ENCODE measurements at places on chromosomes 7 and 10.

- no peak for DNase-seq
Measured at GRCh38 chr10:44278837-44279324, 106.0 kb downstream of the CXCL12 start.

- DNase-seq: no peak
Measured at GRCh38 chr7:84196084-84196503, 1.5 kb upstream of the SEMA3A start.

DNA sequence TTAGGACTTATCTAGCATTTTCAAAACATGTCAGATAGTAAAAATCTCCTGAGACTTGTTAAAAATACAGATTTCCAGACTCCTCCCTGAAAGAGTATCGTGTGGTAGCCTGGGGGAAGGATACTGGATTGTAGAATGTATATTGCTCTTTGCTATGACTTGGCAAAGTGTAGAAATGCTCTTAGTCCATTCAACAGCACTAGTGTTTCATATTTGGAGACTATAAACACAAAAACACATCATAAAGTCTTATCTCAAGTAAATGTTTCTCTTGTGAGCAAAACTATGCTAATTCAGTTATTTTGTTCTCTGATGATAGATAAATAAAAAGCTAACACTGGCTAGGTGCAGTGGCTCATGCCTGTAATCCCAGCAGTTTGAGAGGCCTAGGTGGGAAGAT lies 137.5 kb upstream of the PRPS1L1 start:
- no peak for DNase-seq

DNA sequence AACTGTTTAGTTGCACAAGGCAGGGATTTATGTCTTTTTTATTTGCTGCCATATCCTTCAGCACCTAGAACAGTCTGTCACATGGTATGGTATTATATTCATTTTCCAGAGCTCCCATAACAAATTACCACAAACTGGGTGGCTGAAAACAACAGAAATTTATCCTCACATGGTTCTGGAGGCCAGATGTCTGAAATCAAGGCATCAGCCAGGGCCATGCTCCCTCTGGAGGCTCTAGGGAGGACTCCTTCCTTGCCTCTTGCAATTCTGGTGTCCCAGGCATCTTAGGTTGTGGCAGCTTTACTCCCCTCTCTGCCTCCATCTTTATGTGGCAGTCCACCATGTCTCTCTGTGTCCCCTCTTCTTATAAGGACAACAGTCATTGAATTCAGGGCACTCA lies 43.1 kb downstream of the MET start:
- no peak for DNase-seq

DNA sequence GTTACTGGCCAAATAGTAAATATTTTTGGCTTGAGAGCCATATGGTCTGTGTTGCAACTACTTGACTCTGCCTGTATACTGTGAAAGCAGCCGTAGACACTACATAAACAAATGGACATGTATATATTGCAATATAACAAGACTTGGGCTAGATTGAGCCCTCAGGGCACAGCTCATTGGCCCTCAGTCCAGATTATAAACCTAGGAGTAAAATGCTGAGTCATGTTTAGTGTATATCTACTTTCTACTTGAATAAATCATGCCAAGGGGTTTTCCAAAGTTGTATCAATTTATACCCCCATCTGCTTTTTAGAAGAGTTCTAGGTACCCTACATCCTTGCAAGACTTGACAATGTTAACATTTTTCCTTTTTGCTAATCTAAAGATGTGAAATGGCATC lies 27.4 kb upstream of the POU6F2 start:
- DNase-seq: no peak

DNA sequence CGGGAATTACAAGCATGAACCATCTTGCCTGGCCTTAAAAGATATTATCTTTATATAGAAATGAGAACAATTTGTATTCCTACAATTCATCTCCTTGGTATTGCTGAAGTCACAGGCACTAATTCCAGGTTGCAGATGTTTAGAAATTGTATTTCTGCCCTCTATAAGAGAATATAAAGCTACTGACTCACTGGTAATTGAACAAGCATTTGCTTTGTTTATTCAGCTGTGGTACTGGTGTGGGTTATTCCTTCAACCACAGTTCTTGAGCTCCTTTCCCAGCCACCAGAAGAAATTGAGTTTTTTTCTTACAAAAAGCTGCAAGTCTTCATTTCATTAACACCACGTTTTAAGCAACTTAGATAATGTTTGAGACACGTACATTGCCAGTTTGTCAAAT lies 29.0 kb upstream of the MPP7 start:
- DNase-seq: no peak

DNA sequence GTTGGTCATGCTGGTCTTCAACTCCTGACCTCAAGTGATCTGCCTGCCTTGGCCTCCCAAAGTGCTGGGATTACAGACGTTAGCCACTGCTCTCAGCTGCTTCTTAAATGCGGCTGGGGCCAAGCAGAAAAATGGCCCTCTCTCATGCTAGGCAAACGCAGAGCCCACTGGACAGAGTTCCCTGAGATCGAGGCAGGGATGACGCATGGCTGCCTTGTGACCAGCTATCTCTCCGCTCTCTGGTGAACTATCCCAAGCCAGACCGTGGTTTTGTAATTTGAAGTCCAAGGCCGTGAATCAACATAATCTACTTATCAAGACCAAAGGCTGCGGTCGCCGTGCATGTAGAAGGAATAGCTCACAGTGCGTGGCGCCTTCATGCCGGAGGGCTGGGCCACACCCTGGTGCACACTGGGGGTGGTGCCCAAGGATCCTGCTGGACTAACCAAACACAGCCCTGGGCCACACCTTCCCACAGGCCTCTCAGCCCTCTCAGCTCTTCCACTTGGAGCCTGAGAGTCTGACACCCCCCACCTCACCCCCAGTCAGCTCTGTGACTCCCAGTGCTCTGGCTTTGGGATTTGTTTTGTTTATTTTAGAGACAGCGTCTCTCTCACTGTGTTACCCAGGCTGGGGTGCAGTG lies 88.1 kb upstream of the CUX1 start:
- DNase-seq: no peak

GRCh38 chr10:10403762-10404161 lies 613.9 kb upstream of the CELF2 start:
- no peak for DNase-seq

- no peak for DNase-seq
Measured at GRCh38 chr7:90816511-90817142, 220.5 kb downstream of the CDK14 start.

DNA sequence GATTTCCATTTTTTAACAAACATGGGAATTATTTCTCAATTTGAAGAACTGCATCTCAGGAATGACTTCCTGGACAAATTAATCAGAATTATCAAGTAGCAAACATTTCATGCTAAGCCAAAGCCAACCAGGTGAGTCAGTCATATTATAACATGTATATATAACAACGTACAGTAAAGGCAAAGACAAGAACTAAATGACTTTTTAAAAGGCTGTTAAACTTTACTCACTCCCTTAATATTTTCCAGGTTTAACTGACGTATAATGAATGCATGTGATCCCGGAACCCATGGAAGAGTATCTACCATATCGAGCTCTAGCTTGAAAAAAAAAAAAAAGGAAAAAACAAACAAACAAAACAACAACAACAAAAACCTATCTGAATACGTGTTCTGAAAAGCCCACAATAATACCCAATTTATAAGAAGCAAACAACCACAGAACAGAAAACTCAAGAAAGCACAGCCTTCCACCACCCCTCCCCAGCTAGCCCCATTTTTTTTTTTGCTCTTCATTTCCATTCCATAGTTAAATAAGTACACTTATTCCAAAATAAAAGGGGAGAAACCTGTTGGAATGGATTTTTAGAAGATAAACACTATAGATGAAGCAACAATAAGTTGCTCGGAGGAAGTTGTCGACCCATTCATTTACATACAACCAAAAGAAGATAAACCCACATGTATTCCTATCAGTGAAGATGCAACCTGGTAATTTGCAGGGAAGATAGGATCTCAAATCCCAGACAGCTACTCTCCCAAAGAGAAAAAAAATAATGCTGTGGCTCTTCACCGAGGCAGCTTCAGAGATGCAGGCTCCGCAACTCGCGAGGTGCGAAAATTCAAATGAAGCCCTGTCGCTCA lies 537 bp downstream of the NAPEPLD start:
- no peak for DNase-seq

- no peak for DNase-seq
Measured at GRCh38 chr10:21990449-21990848, 13.1 kb downstream of the DNAJC1 start.

DNA sequence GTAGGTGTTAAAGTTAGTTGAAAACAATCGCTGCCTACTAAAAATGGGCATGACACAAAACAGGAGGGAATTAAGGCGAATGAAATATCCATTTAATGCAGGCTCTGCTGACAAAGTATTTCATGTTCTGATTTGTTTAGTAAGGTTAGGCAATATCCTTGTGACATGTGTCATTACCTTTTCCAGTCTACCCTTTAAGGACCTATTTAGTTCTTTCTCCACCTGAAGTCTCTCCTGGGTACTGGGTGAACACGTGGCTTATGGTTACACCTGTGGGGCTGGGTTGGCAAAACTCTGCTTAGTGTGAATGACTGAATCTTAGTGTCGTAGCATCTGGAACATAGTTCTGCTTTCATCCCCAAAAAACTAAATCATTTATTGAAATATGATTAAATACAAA lies 313.5 kb downstream of the CCDC3 start:
- no peak for DNase-seq

GRCh38 chr7:38413784-38414183 lies 140.3 kb upstream of the TARP start:
- DNase-seq: no peak

DNA sequence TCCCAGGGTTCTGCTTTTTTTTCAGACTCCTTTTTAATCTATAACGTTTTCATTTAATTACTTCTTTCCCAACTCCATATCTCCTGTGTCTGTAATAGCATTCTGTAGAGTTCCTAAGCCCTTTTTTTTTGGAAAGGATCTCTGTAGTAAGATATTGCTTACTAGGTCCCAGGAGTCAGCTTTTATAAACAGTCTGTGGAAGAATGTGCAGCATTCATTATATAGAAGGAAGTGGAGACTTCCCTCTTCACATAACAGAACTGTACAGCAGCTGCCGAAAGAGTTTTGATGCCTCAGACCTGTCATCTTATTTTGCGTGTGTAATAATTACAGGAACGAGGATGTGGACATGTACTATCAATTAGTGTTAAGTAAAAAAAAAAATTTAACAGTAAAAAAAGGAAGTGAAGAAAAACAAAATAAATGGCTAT lies 7.4 kb upstream of the STEAP4 start:
- no peak for DNase-seq

- no peak for DNase-seq
Measured at GRCh38 chr10:30702860-30703259, 73.3 kb upstream of the LYZL2 start.

GRCh38 chr7:129771201-129771927 lies 159.8 kb downstream of the NRF1 start:
- no peak for DNase-seq

- no peak for DNase-seq
Measured at GRCh38 chr10:118508355-118508754, 87.1 kb downstream of the PRLHR start.

DNA sequence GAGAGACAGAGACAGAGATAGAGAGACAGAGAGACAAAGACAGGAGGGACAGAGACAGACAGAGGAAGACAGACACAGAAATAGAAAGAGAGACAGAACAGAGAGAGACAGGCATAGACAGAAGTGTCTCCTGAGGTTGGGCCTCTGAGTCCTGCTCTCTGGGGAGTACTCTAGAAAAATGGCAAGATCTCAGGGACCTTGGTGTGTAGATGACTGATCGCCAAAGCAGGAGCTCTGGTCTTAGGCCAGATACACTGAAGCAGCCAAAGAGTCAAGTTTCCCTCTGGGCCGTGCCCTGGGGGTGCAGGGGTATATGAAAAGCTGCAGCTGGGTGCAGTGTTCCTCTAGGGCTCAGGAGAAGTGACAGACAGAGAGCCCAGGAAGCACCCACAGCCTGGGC lies 176.6 kb upstream of the TNS3 start:
- no peak for DNase-seq

DNA sequence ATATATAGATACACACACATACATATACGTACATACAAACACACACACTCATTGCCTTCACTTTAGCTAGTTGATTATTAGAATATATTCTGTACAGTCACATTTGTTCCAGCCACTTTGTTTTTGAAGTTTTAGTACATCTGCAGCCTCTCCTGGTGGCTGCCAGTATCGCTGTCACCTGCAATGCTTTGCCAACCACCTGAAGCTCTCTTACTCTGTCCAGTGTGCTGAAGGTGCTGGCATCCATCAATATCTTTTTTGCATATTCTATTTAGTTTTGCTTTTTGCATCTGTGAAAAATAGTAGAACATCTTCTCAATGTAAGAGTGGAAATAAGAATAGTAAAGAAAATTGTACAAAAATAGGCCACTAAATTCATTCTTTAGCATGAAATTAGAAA lies 388.6 kb downstream of the EXOC4 start:
- no peak for DNase-seq

DNA sequence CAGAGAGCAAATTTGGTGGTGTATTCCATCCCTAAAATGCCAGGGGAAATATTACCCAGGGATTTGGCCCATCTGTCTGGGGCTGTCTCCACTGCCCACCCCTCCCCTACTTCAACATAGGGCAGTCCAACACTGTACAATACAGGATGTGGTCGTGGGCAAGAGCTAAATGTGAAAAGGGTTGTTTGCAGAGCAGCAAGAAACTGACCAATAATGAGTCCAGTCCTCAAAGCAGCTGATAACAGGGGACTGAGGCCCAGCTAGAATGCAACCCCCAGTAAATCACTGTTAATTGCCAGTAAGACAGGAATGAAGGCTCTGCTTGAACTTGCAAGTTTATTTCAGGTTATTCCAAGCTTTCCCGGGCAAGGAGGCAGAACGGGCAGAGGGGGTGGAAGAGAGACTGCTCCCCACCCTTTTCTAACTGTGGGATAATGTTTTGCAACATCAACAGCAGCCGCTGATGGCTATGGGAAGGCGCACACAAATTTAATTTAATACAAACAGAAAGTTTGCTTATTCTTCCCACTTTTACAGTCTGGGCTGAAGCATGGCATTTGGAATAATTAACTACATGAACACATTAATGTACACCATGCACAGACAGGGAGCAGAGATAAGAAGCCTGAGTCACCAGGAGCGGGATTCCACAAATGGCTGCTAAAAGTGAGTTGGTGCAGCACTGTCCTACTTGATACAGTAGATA lies 36.8 kb downstream of the AFAP1L2 start:
- DNase-seq: no peak

DNA sequence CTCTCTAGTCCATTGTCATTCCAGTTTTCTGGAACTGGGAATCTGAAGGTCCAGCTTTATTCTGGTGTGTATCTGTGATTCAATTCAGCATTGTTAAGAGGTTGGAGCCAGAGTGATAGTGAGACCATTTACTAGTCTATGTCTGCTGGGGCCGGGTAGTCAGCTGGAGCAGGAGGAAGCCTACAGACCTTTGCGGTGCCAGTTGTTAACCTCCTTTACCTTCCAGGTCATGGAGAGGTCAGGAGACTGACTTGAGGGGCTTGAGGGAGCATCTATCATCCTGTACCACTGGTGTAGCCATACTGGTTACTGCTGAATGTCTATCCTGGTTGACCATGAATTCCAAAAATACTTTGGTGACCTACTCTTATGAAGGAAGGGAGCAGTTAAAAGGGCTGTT lies 9.2 kb upstream of the CSTF2T start:
- DNase-seq: no peak
